ENCODE measurements at places on chromosomes 4 and X.

DNA sequence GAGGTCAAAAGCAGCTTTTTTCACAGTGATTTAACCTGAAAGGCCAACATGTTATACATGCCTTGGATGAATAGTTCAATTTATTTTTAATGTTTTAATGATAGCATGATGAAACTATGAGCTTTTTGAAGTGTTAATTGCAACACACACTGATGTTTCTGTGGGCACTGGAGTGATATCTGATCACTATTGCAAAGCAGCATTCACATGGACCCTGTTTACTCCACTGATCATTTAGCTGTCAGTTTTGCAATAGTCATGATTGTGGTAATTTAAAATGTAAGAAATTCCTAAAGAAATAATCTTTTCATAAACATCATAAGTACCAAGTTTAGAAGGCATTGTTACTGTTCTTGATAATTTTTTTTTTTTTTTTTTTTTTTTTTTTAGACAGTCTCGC lies 74.1 kb downstream of the ARSJ start:
- no peak for DNase-seq

- DNase-seq: no peak
These were observed 26.7 kb downstream of the PIN4 start for GRCh38 chrX:72208126-72208800.

- no peak for DNase-seq
These were observed 41.6 kb upstream of the EDA2R start for GRCh38 chrX:66680451-66680850.

DNA sequence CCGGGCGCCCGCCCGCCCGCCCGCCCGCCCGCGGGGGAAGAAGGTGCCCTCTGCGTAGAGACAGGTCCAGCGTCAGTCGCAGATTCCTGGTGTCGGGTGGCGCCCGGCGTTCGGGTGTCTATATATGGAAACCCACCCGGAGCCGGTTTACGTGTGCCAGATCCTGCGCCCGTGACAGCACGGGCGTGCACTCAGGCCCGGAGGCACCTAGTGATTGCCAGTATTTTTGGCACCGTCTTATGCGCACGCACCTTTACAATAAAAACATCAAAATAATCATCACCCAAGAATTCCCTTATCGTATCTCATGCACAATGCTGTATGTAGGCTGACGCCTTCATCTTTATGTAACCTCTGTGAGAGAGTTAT lies 519 bp downstream of the SLC25A4 start:
- DNase-seq: peak; percentile 29

DNA sequence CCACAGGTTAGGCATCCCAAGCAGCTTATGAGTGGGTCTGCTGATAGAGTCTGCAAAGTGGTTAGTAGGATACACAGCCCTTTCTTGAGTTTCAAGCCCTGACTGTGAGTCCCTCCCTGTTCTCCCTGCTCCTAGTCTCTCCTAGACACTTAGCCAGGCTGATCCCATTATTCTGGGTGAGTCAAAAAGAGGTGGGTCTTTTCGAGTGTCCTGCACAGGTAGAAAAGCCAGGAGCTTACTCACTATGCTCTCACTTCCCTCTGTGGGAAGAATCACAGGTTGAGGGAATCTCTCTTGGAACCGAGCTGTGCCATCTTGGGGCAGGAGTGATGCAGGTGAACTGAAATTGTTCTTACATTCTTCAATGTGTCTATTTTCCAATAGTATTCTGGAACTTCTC lies 29.7 kb downstream of the SCLT1 start:
- DNase-seq: no peak
